ENCODE measurements at places on chromosomes 7 and 10.

- no peak for DNase-seq
These were observed at the start of gene MEOX2 for GRCh38 chr7:15686295-15686956. Gene MEOX2, minus strand, starts transcription at chr7:15686683. Its CDS starts 281 bp downstream, at chr7:15686402.

DNA sequence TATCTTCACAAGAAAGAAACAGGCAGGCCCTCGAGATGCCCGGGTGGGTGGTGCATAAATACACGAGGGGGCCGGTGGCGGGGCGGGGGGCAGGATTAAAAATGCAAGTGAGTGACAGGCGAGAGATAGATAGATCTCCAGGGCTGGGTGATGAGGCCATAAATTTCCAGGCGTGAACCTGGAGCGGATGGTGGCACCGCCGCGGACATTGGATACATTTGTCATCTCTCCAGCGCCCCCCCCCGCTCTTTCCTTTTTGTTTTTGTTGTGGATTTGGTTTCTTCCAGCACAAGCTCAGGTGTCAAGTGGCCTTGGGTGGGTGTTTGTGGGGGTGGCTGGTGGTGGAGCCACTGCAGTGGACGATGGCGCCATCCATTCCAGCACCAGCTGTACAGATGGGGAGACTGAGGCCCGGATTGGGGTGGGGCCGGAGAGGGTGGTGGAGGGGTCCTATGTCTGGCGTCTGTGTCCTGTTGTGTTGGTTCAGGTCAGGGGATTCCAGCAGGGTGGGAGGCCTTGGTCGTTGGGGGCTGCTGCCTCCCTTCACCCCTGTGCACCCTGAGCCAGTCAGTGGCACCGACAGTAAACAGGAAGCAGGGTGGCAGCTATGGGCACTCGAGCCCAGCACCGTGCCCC lies 2.9 kb downstream of the ELFN1 start:
- DNase-seq = no peak

DNA sequence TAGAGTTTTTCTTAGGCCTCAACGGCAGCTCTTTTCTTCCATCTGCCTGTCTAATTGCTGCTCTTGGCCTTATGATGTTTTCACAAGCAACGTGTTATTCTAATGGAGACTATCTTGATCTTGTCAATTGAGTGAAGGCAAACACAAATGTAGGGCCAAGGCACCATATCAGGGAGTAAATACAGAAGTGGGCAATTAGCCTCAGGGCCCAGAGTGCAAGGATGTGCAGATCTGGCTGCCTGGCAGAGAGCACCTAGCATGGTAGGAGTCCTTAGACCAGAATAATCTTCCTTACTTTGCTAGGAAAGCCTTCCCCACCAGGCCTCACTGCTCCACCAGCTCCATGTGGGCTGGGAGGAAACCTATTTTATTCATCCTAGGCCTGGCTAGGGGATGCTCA lies 590.9 kb downstream of the LRMDA start:
- no peak for DNase-seq

DNA sequence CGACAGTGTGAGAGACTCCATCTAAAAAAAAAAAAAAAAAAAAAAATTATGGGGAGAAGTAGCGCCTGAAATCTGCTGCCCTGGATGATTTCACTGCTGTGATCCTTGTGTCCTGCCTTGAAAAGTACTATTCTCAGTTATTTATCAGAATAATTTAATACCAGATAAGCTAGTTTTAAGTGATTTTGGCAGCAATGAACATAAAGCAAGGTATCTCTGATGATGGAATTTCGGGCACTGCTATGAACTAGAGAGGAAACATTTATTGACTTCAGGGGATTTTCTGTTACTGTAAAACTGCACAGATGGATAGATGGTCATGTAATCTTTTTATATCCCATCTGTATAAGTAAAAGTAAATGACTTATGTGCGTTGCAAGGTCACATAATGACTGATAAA lies 619.1 kb upstream of the ANKRD30A start:
- no peak for DNase-seq

DNA sequence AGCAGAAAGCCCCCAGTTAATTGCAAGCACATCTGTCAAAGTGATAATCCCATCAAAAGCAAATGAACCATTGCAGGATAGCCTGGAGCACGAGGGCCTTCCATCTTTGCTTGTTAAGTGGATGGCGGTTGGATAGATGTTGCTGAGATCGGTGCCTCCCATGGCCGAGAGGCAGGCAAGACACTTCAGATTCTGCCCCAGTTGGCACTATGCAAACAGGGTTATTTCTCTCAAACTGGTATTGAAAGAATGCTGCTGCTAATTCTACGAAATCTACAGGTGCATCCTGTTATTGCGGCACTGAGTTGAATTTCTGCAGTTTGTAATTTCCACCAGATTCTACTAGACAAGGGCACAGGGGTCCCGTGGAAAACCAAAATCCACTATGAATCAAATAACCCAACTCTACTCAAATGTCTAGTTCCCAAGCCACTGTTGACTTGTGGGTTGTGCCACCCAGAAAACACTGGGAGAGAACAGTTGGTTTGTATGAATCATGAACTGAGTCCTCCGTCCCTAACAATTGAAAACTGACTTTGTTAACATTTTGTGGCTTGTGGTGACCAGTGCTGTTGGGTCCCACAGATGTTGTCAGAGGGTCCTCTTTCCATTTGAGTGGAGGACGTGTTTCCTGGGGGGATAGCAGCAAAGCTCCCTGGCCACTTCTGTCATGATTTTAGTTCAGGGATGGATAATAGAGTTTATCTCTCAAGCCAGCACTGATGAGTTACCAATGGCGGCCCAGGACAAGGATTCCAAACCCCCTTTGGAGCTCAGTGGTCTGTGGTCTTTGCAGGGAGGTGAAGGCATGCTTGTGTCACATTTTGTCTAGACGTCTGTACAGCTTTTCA lies 7.1 kb upstream of the IL2RA start:
- DNase-seq = no peak

DNA sequence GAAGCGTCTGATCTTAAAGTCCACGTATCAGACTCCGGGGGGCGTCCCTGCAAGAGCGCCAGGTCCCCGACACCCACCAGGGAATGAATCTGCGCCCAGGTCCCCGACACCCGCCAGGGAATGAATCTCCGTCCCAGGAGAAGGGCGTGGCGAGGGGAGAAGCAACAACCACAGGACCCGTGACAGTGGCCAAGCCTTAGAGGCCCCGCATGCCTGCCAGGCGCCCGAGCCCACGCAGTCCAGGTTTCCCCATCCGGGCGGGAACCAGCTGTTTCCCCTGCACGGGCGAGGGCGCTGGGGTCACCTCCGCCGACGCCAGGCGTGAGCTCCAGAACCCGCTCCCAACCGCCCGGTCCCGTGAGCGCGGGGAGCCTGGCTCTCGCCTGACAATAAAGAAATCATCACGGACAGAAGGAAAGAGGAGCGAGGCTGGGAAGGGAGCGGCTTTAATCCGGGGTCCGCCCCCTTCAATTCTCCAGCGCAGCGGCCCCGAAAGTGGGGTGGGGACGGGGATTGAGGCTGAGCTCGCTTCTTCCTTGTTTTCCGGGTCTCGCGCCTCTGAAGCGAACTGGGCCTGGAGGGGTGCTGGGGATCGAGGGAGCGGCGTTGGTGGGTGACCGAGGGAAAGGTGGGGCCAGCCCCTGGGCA lies 29.0 kb upstream of the BMS1 start:
- no peak for DNase-seq

- DNase-seq = no peak
These were observed 53.0 kb upstream of the SEMA3A start for GRCh38 chr7:84247591-84247990.

DNA sequence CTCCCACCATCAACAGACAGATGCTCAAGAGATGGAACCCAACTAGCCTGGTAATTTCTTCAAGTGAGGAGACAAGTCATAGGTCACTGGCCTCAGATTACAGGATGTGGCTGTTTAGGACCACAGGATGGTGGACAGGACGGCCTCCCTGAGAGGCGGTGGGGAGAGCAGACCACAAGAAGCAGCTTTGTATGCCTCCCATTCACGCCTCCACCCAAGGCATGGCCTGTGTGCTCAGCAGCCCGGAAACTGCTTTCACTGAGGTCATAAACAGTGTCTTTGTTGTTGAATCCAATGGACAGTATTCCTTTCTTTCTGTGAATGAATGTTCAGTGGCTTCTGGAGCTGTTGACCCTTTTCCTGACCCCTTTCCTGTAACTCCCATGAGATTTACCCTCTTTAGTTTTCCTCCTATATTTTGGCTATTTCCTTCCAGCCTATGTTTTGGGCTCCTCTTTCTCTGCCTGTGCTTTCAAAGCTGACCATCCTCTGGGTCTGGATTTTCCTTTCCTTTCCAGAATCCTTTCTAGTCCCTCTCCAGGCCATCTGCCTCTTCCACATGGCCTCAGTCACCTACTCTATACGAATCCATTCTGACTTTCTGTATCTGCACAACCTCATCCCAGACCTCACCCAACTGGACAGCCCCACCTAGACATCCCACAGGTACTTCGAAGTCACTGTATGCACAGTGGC lies 32.4 kb upstream of the INPP5F start:
- DNase-seq = no peak

DNA sequence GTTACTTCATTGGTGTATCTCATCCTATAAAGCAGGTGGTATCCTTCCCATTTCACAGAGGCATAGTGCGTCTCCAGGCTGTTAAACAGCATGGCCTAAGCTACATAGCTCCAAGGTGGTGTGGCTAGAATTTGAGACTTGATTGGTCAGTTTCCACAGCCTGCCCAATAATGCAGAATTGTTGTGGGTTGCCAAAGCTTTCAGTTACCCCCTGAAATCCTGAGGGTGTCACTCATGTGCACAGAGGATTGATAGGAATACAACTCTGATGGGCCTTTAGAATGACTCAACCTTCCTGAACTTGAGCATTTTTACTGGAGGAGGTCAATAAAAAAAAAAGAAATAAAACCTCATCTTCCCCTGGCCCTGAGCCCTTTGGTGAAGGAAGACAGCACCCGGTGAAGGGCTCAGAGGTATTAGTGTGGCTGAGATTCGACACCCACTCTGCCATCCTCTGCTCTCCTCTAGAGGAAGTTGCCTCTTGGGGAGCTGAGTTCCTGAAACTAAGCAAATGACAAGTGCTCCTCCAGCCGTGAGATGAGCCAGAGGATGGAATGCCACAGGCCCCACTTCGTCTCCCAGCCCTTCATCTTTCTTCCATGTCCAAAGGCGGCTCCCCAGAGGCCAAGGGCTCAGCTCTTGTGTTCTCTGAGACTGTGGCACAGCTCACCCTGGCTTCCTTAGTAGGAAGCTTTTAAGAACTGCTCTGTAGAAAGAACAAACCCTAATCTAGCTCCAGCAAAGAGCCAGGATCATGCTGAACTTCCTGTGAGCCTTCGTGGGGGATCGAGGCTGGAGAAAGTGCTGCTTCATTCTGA lies 1.0 kb downstream of the ACSL5 start:
- no peak for DNase-seq

GRCh38 chr7:142669074-142669654 lies 80.1 kb upstream of the PRSS1 start:
- no peak for DNase-seq

GRCh38 chr7:152709287-152710152 lies 33.6 kb upstream of the XRCC2 start:
- no peak for DNase-seq

DNA sequence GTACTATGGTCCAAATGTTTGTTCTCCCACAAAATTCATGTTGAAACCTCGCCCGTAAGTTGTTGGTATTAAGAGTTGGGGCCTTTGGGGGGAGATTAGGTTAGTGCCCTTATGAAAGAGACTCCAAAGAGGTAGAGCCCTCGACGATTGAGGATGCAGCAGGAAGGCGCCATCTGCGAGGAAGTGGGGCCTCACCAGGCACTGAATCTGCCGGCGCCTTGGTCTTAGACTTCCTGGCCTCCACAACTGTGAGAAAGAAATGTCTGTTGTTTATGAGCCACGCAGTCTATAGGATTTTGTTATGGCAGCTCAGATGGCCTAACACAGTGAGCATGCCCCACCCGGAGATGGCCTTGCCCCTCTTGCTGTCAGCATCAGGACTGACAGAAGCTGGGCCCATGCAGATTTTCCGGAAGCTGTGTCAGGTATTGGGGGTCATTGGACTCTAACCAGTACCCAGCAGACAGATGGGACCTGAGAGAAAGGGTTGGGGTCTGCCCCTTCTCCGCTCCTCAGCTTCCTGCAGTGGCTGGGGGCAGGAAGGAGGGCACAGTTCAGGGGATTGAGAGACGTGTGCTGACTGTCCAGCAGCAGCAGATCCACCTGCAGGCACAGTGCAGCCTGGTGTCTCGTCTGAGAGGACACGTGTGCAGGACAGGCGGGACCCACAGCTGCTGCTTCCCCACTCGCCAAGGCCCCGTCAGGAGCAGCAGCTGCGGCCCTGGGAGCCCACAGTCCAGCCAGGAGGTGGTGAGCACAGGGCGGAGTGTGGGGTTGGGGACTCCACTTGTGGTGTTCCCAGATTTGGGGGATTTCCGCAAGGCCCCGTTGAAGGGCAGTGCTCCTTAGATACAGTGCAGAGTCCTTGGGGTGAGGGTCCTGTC lies 47.8 kb downstream of the MGMT start:
- DNase-seq = no peak

DNA sequence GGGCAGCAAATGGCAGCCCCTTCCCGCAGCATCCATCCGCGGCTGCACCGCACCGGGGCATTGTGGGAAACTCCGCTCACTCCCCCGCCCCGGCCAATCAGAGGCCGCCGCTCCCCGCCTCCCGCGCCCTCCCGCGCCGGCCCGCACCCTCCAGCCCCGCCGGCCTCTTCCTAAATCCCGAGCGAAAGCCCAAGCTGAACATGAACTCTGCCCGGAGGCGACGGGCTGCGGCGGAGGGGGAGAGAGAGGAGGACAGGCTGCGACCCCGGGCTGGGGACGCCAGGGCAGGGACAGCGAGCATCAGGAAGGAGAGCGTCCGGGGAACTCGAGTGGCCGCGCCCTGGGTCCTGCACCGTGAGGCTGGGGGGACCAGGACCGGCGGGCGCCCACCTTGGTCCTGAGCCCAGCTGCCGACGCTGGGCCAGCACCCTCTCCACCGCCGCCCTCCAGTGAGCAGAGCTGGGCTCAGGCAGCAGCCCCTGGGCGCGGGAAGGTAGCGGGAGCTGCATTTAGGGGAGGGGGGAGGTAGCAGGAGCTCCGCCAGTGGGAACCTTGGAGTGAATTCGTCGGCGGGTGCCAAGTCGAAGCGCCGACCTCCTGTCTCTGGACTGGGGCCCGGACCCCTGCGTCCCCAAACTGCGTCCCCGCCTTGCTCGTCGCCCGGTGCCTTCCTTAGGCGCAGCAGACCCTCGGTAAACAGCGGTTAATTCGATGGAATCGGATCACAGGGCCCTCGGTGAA lies at the start of gene DGKI:
Gene DGKI, minus strand, starts transcription at position 148 of the 741 bp plus-strand sequence.
- DNase-seq = no peak

GRCh38 chr7:133300088-133300487 lies 47.2 kb downstream of the EXOC4 start:
- no peak for DNase-seq

DNA sequence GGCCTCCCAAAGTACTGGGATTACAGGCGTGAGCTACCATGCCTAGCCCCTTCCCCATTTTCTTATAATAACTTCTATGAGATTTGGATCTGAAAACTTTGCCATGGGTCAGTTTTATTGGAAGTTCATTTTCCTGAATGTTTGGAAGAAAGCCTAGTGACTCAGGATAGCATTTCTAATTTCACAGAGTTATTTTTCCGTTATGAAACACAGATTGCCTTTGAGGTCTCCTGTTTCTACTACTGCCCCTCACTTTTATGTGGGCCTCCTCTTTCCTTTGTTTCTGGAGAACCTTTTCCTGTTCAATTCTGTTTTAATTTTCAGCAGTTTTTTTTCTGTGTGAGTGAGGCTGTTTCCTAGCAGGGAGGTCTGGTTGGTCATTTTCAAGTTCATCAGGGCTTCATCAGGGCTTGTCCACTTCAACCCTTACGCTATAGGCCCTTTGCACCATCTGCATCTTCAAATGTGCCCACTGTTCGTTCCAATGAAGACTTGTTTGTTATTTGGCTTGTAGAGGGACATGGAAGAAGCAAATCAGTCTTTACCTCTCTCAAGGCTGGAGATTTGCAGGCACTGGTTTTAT lies 58.7 kb downstream of the BMPR1A start:
- no peak for DNase-seq

- DNase-seq = no peak
These were observed 4.0 kb upstream of the CLEC5A start for GRCh38 chr7:141950806-141951205.
